ENCODE measurements at places on chromosomes 6 and 20. TPM values are rescaled to one million over a fixed set of nuclear protein-coding genes. Genes with fewer than 3 reads are reported as not detected.

TRIM38 gene
- 4.4 TPM for total RNA-seq

NDRG3 gene
- 36.0 TPM for total RNA-seq

PNLDC1 gene
- not detected for total RNA-seq

SYNDIG1 gene
- total RNA-seq, result not detected

Measured in Panc1 (cell line).